ENCODE measurements at places on chromosomes 7 and 10.

DNA sequence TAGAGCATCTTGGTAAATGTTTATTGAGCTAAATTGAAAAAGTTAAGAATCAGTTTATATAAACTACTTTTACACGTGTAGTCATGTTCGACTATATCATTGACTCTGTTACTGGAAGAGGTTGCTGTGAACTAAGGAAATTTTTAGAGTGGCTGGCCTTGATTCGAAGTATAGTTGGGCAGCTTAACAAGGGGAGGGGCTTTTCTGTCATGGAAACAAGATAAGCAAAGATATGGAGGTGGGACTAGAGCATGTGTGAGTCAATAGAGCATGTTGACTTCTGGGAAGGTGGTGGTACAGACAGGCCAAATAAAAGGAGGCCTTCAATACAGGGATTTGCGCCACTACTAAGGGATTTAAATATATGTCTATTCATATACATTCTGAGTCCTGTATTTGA lies 7.6 kb downstream of the ATP5F1C start:
- no peak for DNase-seq

- DNase-seq = no peak
Measured at GRCh38 chr7:7272294-7272693, 90.0 kb downstream of the C1GALT1 start.

DNA sequence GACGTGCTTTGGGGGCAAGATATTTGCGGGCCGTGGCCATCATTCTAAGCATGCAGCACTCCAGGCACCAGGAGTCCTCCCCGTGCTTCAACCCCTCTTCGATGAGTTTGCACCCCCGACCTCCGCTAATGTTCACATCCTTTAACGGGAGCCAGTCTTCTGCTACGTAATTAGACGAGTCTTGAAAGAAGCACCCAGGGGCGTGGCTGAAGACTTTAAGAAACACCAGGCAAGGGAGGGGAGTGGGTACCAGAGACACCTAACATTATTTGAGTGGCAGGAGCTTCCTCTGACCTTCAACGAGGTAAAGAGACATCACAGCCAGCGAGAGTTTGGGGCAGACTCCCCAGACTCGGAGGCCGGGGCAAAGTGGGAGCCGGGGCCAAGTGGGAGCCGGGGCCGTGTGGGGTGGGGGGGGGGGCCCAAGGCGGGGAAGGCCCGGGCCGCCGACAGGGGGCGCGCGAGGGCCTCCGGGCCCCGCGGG lies 31.1 kb upstream of the TOMM7 start:
- DNase-seq = no peak

- DNase-seq = no peak
Measured at GRCh38 chr7:97064972-97065587, 40.4 kb upstream of the DLX5 start.

GRCh38 chr7:2460641-2461040 lies 15.6 kb downstream of the GRIFIN start:
- no peak for DNase-seq

DNA sequence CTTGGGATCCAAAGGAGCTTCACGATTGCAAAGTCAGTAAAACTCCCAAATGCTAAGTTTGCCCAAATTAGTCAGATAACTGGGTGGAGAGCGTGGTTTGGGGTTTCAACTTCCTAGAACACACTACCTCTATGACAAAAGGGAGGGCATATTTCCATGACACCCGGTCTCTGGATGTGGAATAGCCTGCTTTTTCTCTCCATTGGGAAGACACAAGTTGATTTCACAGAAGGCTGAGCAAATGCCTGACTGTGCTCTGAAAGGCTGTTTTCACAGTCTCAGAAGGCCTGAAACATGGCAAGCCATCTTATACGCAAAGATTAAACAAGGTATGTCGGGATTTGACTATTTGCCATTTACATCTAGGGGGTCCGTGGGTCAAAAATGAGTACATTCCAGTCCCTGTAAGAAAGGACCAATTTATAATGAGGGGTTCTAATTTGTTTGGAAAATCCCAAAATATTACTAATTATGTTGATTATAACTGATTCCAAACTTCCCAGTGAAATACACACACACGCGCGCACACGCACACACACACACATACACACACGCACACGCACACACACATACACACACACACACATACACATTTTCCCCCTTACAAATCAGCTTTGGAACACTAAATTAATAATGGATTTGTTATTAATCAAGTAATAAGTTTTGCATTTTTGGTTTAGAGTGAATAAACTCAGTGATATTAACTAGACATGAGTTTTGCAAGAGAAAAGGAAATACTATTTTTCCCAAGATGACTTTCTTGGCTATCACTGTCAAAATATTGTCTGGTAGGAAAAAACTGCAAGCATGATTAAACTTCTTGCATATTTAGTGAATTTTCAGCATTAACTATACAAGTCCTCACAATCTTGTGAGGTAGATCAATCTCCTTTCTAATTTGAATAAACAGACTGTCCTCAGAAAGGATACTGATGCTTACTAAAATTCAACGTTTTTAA lies 105.0 kb downstream of the PRTFDC1 start:
- no peak for DNase-seq

GRCh38 chr10:104268713-104269645 lies at the start of gene GSTO2:
Gene GSTO2 (plus strand): TSS chr10:104269184. CDS start chr10:104274916, 5,732 bp downstream.
- peak; percentile 83 for DNase-seq

- peak; percentile 29 for DNase-seq
Measured at GRCh38 chr10:66931340-66931948, 5.6 kb downstream of the LRRTM3 start.

DNA sequence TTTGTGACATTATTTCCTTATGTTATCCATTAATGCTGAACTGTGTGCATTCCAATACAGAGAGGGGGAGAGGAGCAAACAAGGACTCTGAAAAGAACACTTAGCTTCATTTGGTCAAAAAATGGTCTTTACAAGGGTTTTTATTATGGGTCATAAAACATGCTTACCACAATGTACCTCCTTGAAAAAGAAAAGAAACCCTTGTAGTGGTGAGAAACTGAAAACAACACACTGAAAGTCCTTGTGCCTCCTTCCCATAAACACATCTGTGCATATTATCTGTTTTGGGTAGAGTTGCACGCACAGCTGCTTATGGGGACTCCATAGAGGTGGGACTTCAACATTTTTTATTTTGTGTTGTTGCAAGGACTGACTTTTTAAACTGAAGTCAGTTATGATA lies 98.7 kb downstream of the CDK6 start:
- no peak for DNase-seq

DNA sequence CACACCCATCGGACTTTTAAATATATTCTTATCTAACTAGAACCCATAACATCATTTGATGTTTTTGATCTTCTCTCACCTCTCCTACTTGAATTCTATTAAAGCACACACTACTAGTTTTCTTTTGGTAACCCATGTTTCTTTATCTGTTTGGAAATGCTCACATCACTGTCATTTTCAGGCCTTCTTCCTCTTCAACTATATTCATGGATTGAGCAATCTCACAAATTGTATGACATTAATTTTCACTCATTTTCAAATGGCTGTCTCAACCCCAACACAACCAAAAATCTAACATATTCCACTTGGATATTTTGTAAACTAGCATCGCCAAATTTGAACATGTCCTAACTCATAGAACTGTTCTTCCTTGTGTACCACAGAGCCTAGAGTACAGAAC lies 488.0 kb upstream of the SEMA3A start:
- no peak for DNase-seq

All from NCI-H524 (cell line).